CMK (cell line): ENCODE measurements at places on chromosomes 1 and 21.

DNA sequence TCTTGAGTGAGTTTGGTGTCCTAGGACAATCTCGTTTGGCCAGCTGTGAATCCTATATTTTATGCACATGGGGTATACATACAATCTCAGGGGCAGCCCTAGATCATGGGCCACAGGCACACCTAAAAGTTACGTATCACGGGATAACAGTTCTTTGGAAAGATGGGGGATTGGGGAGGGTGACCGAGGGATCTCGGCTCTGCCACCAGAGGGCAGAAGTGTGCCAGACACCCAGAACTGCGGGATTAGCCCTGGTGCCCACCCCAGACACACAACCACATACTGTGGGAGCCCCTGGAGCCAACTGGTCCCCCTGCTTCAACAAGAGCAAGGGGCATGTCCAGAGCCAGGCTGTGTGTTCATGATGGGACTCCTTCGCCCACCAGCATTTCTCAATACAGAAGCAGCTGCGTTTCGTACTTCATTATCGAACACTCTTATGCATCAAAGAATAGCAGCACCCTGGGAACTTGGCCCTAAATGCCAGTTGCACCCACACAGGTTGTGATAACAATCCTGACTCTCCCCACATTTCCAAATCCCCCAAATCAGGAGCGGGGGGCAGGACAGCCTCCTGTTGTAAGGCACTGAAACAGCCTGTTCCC, 37.4 kb downstream of the TMCO4 start:
- DNase-seq, result peak; percentile 9

GRCh38 chr1:54385727-54386022, 20.5 kb downstream of the SSBP3 start:
- no peak for DNase-seq

GRCh38 chr21:32190493-32191144, 88.2 kb downstream of the MIS18A start:
- DNase-seq, result no peak

DNA sequence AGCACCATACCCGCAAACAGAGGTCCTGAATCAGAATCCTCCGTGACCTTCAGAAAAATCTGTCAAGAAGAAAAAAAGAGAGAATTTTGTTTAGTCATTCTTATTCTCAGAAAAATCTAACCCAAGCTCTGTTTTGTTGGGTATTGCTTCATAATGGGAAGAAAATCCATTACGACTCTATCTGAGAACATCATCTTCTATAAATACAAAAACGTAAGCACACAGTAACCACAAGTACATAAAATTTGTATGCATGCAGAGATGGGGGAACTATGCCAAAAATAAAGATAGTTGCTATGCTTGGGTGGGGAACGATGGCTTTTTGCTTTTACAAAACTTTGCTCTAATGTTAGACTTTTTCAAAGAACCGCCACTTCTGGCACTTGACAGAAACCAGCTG, 84.2 kb downstream of the ABCA4 start:
- no peak for DNase-seq

DNA sequence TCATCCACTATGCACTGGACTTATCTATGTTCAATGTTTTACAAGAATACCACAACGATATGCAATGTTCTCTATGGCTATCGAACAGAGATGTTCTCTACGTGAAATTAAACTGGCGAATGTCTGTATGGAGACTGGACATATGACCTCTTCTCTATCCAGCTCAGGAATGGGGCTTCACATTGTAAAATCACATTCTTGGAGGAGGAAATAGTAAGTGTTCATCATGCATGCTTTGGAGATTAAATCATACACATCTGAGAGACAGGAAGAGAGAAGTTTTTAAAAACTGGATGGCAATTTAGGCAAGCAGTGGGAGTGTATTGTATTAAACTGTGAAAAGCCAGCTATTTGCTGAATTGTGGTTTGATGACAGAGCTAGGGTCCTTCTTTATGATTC, 47.9 kb upstream of the RGL1 start:
- no peak for DNase-seq

GRCh38 chr1:52057255-52057654, 1.2 kb downstream of the BTF3L4 start:
- no peak for DNase-seq

GRCh38 chr1:38183096-38183495, 136.5 kb upstream of the POU3F1 start:
- no peak for DNase-seq

DNA sequence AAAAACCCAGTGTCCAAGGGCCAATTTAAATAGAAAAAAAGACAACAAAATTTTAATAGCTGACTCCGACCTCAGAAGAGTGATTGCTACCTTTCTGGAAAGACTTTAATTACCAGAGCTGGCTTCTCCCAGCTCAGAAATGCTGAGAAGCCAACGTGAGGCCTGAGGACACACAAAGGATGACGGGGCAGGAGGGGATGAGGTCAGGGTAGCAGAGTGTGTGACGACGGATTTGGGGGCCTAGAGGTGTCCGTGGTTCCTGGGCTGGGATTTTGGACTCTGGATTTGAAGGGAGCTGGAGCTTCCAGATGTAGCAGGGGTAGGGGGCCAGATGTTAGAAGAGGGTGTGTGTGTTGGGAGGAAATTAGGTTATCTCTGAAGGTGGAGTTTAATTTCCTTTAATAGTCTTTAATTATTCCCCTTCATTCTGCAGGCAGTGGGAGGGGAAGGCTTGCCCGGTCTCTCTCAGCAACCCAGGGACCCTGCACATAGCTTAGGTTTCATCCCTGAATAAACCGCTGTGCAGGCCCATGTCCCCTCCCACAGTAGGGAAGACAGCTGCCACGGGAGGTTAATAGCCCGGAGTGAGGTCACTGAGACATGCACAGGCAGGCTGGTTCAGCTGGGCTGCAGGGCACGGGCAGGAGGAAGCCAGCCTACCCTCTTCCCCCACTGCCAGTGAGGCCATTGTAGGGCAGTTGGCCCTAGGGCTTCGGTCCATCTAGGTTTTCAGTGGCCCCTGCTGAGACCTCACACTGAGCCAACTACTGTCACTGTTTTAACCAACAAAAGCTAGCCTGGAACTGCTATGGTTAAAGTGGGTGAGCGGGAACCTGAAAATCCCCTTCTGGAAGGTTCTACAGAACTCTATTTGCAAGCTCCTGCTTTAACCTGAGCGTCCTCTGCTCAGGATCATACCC, 3.8 kb upstream of the PADI3 start:
- no peak for DNase-seq

- DNase-seq, result no peak
Measured at GRCh38 chr1:246008363-246008831, 498.7 kb downstream of the SMYD3 start.

DNA sequence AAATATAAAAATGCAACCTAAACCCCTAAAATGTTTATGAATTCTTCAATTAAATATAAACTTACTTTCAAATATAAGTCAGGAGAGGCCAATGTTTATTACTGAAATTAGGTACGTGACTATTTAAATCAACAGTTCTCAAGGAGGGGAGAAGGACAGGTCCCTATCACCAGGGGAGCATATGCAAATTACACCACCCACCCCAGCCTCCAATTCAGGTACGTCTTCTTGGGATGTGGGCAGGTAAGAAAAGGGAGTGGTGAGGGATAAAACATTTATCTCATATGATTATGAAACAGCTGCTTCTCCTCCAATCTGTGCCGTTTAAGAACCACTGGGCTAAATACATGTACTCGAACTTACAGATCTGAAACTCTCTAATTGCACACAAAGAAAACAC, 3.4 kb downstream of the COP1 start:
- no peak for DNase-seq

DNA sequence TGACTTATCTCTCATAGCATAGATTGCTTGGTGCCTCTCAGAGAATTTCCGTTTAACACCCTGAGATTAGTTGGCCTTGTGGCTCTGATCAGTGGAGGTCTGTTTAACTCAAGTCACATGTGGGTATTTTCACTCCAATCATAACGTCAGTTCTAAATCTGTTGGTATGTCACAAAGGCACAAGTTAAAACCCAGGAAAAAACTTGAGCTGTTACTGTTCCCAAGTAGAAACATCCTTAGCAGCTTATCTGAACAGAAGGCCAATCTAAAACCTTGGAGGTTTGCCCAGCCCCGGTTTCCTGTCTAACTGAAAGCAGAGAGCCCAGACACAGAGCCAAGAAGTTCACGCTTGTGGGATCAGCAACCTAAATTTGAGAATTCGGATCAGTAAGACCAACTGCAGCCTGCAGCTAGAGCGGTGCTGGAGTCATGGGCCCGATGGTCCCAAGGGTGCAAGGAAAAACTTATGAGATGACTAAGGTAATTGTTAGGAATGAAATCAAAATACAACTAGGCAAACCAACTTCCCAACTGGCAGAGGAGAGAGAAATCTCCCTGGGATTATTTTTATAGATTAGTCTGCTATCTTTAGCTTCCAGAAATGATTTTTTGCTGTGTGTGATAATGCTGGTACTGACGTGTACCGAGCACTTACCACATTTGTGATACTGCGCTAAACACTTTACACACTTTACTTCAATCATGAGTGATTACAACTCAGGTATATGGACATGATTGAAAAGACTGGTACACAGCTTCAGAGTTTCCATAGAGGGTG, 90.2 kb upstream of the C1orf21 start:
- peak; percentile 24 for DNase-seq

- peak; percentile 15 for DNase-seq
Measured at GRCh38 chr21:41612674-41613532, 104.9 kb upstream of the TMPRSS2 start.

GRCh38 chr1:27099135-27099586, 55.8 kb downstream of the SLC9A1 start:
- DNase-seq, result peak; percentile 73

- DNase-seq, result no peak
Measured at GRCh38 chr1:99228153-99228552, 36.1 kb upstream of the PLPPR4 start.
